HuH-7 (cell line): ENCODE measurements at places on chromosomes 5 and 9.

GRCh38 chr9:33762343-33762742 lies 33.0 kb upstream of the PRSS3 start:
- DNase-seq: no peak

DNA sequence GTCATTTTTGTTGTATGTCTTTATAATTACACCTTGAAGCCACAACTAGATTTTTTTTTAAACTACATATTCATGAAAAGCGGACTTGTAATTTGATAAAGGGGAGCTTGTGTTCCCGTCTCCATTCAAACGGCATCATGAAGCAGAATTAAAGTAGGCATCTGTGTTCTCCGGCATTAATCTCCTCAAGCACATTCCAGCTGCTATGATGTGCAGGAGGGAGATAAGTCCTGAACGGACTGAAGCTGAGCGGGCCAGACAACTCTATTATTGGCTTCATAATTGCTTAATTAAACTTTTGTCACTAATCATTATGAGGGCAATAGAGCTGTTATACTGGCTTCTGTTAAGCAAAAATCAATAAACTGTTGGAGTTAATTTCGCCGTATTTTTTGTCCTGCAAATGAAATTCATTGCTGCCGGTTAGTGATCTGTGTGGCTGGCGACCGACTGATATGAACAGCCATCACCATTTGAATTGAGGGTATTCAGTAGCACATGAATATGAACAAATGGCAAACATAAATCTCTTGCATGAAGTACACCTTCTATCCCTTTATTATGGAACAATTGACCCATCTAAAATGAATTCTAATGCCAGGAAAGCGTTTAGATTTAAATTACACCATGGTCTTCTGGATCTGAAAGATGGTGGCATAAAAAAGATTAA lies 408.8 kb upstream of the IRX1 start:
- DNase-seq: no peak

- DNase-seq: no peak
Observed at GRCh38 chr5:32254881-32255539, 57.7 kb downstream of the MTMR12 start.

DNA sequence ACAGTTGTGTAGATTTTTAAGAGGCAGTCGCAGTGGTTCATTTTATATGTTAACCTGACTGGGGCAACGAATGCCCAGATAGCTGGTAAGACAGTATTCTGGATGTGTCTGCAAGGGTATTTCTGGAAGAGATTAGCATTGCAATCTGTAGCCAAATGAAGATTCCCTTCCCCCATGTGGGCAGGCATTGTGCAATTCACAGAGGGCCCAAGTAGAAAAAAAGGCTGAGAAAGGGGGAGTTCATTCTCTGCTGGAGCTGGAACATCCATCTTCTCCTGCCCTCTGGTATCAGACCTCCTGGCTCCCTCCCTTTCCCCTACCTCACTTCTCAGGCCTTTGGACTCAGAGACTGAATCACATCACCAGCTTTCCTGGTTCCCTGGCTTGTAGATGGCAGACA lies 70.6 kb downstream of the TENT4A start:
- no peak for DNase-seq

DNA sequence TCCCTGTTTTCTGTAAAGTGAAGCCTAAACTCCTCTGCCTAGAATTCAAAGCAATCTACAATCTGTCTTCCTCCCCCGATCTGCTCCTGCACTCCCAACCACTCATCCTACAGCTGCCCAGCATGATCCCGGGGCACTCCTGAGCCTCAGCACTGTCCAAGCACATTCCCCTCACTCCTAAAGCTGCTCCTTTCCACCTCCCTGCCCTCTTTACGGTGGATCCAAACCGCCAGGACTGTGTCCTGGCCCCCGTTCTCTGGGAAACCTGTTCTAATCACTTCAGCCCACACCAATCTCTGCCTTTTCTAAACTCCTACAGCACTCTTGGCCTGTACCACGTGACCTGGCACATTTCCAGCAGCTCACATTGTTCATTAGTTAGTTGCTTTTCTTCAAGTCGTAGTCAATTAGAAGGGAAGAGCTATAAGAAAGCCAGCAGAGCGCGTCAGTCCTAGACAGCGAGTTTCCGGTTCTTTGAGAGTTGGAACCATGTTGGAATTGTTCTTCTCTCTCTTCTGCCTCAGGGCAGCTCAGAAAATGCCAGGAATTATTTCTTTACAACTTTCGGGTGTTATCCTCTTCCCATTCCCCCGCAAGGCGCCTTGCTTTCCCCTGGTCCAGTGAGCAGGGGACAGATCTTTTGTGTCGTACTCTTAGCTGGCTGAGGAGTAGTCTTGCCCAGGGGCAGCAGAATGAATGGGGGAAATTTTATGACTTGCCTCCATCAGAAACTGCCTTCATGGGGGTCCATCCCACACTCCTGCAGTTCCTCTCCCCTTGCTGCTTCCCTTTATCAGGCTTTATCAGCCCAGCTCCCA lies 60.7 kb downstream of the NRG2 start:
- DNase-seq: no peak

- DNase-seq: no peak
Observed at GRCh38 chr5:154098465-154098864, 59.7 kb downstream of the MFAP3 start.

DNA sequence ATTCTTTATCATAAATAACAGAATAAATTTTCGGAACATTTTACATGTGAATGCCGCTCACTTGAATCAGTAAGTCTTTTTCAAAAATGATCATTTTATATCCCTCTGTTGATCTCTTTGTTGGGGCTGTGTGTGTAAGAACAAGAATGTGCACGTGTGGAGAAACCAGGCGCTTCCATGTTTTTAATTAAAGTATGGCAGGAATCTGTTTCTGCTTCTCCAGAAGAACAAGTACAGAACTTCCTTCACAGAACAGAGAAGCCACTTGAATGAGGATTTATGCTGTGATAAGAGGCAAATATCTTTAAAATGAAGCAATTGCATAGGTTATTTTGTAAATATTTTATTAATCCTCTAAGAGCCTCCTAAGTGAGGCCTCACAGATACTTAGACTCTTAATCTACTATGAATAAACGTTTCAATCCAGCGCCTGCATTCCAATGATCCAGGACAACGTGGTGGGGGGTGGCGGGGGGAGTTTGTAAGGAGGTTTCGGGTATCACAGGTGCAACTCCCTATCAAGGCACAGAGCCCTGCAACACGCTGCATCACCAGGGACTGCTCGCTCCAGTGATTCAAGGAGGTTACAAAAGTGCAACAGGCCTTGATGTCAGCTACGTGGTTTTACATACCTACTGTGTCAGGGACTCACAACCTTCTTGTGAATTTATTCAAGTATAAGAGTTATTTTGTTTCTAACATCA lies 409.2 kb downstream of the BNC2 start:
- DNase-seq: no peak

DNA sequence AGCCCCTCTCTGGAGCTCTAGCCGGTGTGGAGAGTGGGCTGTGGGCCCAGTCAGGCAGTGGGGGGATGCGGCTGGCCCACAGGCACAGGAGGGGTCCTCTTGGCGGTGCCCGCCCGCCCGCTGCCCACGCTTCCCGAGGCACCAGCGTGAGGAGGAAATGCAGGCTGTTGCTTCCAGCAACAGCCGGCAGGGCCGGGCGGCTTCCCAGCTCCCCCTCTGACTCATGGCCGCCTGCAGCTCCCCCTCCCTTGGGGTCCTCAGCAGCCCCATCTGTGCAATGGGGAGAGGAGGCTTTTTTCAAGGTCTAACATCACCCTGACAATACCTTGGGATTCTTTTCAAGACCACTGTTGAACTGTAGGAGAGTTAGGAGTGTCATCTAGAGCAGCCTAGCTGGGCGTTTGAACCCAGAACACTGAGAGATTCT lies 10.4 kb downstream of the CXXC5 start:
- DNase-seq: no peak

DNA sequence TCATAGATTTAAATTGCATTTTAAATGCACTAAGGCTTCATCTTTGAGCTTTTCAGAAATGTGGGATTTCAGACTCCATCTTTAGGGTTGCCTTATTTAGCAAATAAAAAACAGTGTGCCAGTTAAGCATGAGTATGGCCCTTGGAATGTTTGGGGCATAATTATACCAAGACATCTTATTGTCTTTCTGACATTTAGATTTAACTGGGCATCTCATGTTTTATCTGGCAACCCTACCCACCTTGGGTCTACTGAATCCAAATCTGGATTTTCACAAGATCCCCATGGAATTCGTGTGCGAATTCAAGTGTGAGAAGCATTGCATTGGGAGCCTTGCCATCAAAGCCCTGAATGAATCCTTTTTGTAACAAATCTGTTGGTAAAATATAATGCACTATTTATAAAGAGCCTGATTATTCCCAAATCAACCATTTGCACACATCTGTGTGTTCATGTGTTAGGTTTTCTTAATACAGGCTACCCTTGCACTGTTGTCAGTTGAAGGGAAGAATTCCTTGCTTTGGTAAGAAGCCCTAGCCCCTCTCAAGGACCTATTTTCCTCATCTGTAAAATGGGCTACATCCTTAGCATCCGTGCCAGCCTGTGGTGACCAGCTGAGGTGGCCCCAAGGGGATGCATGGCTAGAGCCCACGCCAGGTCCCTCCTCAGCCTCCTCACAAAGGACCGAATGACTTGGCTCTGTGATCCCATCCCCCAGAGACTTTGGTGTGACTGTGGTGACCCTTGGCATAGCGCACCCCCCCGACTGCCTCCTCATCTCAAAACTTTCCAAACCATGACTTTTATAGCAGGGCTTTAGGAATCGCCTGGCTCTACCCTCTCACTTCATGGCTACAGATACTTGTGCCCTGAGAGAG lies 8.1 kb downstream of the GSN start:
- DNase-seq: no peak

DNA sequence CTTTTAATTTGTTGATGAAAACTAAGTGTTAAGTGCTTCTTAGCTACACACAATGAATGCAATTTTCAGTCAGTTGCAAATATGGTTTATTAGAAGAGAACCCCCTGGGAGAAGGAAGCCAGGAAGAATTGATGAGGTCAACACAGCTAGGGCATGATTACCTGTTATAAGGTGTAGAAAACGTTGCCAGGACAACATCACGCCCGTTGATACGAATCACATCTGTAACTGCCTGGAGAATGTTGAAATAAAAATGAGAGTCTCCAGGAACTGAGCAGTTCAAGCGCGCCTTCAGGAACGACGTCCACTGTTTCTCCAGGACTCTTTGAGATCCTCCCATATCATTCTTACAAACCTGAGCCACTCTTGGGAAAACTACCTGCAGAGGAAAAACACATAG lies 88.0 kb downstream of the SEMA6A start:
- no peak for DNase-seq
